Activated CD4-positive, alpha-beta T cell treated with anti-CD3 and anti-CD28 coated beads for 36 hours (primary cell): ENCODE measurements at places on chromosomes 16 and 17. TPM values are rescaled to one million over a fixed set of nuclear protein-coding genes. Genes with fewer than 3 reads are reported as not detected.
A peak's percentile ranks its signal among the peaks of the same experiment; 100 is the strongest.

GRCh38 chr17:1186214-1186820, 6.5 kb upstream of the ABR start:
- DNase-seq: no peak

TK1 gene
- 195 TPM for total RNA-seq

DNA sequence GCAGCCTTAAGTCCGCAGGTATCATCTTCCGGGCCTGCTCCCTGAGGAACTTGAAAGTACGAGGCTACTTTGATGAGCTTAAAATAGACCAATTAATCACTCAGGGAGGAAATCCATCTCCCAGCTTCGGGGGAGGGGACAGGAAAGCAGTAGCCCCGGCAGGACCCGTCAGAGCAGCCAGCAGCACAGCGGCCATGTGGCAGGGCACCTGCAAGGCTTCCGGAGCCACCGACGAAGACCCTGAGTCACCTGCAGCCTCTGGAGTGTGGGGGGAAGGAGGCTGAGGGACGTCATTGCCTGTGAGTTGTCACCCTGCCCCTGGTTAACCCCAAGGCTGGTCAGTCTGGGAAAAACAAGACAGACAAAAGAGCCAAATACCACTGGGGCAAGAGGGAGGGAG, 4.4 kb upstream of the CYB561 start:
- no peak for DNase-seq

CACNA1G gene
- total RNA-seq: not detected

- DNase-seq: no peak
Measured at GRCh38 chr16:3202903-3203539, 15.0 kb downstream of the OR1F1 start.

- no peak for DNase-seq
Measured at GRCh38 chr16:24728011-24728410, 1.4 kb upstream of the TNRC6A start.

DNA sequence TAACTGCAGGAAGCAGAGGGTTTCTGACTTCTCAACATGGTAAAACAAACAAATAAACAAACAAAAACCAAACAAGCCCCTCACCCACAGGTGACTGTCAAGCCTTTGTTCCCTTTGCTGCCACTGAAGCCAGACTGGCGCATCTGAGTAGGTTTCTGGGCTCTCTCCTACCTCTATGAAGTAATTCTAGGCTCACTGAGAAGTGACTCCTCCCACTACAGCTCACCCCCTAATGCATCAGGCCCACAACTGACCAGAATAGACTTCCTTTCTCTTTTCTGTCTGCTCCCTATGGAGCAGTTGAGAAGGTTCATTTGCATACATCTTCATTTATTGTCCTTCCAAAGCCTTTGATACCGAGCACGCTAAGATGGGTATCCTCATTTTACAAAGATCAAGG, 77.0 kb upstream of the CCL2 start:
- no peak for DNase-seq

- no peak for DNase-seq
Measured at GRCh38 chr16:70396246-70396904, 42.5 kb downstream of the ST3GAL2 start.

GRCh38 chr17:83005639-83006038, 73.8 kb upstream of the METRNL start:
- no peak for DNase-seq

GRCh38 chr16:55116165-55116920, 185.7 kb downstream of the IRX5 start:
- DNase-seq: no peak

GPR179 gene
- total RNA-seq: 0.05 TPM

ELMO3 gene
- 3.0 TPM for total RNA-seq

MEAK7 gene
- 8.9 TPM for total RNA-seq

- no peak for DNase-seq
Measured at GRCh38 chr16:28003021-28003865, 60.3 kb downstream of the GSG1L start.

KRTAP4-3 gene
- total RNA-seq: not detected

- DNase-seq: no peak
Measured at GRCh38 chr17:42684929-42685556, 2.7 kb downstream of the CNTNAP1 start.

ACSM5 gene
- not detected for total RNA-seq

ITGAX gene
- total RNA-seq: 5.3 TPM

DNA sequence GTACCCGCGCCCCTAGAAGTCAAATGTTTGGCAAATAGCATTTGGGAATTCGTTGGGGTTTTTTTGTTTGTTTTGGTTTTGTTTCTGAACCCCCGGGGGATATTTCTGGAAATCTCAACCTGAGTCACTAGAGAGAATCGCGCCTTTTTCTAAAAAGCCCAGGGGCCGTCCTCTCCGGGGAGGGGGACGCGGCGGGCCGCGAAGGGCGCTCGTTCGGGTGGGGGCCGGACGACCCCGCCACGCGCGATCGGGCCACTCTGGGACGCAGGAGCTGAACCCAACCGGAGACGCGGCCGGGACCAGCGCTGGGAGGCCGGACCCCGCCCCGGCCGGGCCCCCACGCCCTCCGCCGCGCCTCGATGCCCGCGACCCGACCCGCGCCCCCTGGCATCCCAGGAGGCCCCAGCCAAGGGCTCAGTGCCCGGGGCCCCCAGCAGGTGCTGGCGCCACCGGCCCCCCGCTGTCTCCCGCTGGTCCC, 302 bp downstream of the LITAF start:
- peak; percentile 42 for DNase-seq

ITPRIPL2 gene
- total RNA-seq: 4.2 TPM

DNA sequence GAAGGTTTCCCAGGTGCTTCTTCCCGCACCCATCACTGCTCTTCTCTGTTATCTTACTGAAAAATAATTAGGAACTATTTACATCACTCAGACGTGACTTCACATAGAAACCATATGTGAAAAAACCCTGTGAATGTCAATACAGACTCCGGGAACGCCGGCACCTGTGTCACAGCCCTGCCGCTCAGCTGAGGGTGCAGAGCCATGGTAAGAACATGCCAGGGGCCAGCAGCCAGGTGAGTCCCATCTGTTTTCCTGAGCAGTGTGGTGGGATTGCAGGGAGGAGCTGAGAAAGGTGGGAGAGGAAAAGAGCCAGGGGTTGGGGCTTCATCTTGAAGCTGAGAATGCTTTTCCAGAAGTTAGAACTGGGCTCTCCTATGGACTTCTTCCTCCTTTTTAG, 13.7 kb downstream of the FOXF1 start:
- DNase-seq: no peak

IKZF3 gene
- 50.4 TPM for total RNA-seq

GRCh38 chr17:50681263-50682200, 26.2 kb downstream of the ANKRD40 start:
- DNase-seq: no peak

SERPINF2 gene
- not detected for total RNA-seq

HCRT gene
- total RNA-seq: not detected

GRCh38 chr17:80031691-80032430, 3.8 kb downstream of the TBC1D16 start:
- DNase-seq: no peak

- peak; percentile 41 for DNase-seq
Measured at GRCh38 chr16:30527635-30528178, 1.3 kb upstream of the ZNF768 start.

GRCh38 chr17:7857713-7858521, at the start of gene CYB5D1:
TSS of gene CYB5D1 (plus strand) at chr17:7858003. CDS start at chr17:7858135, 132 bp downstream.
- DNase-seq: peak; percentile 91

PRSS33 gene
- not detected for total RNA-seq

DNA sequence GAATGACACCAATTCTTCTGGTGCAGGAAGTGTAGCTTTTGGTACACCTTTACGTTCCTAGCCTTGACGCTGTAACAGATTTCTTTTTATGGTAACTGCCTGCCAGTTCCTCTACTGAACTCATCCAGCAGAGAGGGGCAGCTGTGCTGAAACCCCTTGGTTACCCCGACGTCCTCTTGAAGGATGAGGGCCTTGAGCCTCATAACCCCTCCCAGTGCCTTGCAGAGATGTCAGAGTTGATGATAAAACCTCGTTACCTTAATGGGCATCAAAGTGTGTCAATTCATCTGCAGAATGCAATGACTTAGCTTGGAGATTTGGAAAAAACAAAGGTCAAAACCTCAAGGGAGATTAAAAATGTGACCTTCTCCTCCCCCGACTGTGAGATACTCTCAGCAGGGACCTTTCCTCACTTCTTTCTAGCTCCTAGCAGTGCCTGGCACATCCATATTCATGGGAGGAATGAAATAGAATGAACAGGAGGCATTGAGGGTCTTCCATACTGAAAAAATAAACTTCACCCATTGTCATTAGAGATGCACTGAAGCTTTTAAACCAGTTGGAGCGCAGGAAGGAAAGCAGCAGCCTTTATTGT, 69.2 kb downstream of the SDR42E1 start:
- no peak for DNase-seq

PRCD gene
- total RNA-seq: not detected

GRCh38 chr17:53353919-53354351, 468.8 kb upstream of the KIF2B start:
- DNase-seq: no peak

PTX4 gene
- total RNA-seq: not detected

NTHL1 gene
- total RNA-seq: 26.1 TPM

C17orf78 gene
- total RNA-seq: not detected

MFAP4 gene
- not detected for total RNA-seq

FAM20A gene
- not detected for total RNA-seq

CES1 gene
- not detected for total RNA-seq

GRCh38 chr17:1744551-1745512, 2.2 kb downstream of the SERPINF2 start:
- DNase-seq: no peak

ZG16 gene
- not detected for total RNA-seq

DNA sequence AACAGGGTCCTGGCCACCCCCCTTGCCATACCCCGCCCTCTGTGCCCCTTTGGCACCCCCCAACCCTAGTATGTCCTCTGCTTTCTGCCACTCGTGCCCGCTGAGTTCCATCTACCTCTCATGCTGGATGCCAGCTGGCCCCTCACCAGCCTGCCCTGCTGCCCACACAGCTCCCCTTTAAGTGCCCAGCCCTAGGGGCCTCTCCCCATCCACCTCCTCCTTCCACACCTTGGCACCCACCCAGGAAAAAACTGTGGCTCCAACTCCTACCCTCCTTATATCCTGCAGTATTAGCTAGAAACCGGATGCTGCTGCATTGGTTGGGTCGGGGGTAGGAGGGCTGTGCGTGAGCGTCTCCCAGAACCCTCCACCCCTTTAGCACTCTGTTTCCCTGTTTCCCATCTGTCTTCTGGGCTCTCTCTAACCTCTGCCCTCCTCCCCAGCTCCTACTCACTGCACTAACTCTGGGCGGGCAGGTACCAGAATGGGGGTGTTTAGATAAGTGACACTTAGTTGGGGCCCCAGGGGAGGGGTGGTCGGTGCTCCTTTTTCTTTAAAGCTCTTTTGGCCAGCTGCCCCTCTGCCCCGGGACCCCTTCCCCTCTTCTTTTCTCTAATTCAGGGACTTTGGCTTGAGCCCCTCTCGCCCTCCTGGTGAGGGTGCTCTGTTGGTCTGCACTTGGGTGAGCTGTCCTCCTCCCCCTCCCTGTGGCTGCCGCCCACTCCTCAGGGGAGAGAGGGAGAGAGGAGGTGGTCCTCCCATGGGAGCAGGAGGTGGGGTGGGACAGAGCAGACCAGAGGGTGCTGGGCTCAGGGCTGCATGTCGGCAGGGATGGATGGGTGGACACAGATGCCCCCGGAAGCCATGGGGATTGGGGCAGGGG, 9.9 kb downstream of the NR1D1 start:
- DNase-seq: no peak

GRCh38 chr17:73340093-73340596, 28.3 kb upstream of the CDC42EP4 start:
- DNase-seq: peak; percentile 40

DNA sequence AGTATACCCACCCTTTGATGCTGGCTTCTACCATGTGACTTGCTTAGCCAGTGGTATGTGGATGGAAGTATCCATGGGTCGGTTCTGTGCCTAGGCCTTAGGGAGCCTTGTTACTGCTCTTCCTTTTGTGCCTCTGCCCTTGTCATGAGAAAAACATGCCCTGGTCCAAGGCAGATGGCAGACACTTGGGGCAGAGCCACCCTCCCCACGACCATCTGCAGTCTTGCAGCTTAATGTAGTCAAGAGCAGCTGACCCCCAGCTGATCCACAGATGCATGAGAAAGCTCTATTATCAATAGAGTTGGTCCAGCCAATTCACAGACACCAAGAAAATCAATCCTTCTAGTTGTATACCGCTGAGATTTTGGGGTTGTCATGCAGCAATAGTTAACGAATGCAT, 95.7 kb downstream of the SLC39A11 start:
- DNase-seq: no peak

HSF4 gene
- 20.7 TPM for total RNA-seq

DNA sequence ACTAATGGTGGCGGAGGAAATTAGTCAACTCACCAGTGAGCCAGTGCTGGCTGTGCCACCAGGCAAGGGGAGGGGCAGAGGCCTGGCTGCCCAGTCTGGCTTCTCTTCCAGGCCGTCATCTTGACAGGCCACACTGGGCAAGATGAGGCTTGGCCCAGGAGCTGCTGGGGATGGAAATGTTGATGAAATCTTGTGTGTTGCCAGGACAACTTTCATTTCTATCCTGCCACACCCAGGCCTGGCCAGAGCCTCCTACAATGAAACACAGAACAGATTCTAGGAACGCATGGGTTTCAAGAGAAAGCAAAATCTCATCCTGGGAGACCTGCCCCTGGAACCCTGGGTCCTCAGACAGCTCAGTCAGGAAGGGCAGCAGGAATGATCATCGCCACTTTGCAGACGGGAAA, 9.3 kb downstream of the HEXIM2 start:
- no peak for DNase-seq

APOH gene
- total RNA-seq: not detected

TAC4 gene
- not detected for total RNA-seq

GRCh38 chr16:63067141-63067540, 1030.9 kb upstream of the CDH8 start:
- DNase-seq: no peak

DNA sequence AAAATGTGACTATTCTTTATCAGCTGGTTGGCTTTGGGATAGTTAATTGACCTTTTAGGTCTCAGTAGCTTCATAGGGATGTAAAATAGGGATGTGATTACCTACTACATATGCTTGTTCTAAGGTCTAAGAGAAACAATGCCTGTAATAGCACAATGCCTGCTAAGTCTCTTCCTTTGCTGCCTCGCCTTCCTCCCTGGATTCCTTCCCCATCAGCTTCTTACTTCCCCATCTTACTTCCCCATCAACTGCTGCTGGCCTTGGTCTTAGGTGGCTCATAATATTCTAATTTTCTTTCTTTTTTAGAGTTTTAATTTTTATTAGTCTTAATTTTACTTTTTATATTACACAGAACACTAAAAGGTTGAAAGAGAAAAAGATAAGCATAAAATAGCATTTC, 59.2 kb upstream of the GOT2 start:
- DNase-seq: no peak

XPO6 gene
- total RNA-seq: 241 TPM

- DNase-seq: peak; percentile 78
Measured at GRCh38 chr17:27878776-27879562, 14.2 kb downstream of the LYRM9 start.
